GM12864 (cell line): ENCODE measurements at places on chromosomes 13 and 19.

DNA sequence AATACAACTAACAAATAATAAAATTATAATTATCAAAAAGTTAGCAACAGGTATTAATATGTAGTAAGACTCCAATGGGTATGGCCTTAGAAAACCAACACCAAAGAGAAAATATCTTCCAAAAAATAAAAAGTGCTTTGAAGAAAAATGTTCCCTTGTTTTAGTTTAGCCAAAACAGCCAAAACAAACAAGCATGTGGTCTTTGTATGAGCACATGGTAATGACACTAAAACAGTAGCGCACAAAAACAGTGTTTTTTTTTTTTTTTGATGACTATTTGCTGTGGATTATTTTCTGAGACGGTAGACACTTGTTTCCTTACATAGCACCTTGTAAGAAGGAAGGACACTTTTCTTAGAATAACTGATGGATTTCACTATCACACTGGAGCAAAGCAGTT lies 459.3 kb downstream of the ITGBL1 start:
- no peak for DNase-seq

DNA sequence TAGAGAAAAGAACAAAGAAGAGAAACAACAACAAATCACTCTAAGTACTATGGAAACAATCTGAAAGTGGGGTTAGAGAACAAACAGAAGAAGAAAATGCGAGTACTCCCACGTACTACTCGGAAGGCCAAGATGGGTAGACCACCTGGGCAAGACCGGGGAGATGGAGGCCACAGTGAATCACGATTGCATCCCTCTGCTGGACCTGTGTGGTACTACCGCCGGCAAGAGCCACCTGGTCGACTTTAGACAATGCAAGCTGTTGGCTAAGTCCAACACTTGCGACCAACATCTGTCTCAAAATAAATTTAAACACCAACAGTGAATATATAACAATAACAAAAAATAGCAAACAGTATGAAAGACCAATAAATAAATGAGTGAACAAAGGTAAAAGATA lies 45.5 kb upstream of the ZNF91 start:
- no peak for DNase-seq

GRCh38 chr13:113534236-113534860 lies 43.8 kb upstream of the DCUN1D2 start:
- no peak for DNase-seq

DNA sequence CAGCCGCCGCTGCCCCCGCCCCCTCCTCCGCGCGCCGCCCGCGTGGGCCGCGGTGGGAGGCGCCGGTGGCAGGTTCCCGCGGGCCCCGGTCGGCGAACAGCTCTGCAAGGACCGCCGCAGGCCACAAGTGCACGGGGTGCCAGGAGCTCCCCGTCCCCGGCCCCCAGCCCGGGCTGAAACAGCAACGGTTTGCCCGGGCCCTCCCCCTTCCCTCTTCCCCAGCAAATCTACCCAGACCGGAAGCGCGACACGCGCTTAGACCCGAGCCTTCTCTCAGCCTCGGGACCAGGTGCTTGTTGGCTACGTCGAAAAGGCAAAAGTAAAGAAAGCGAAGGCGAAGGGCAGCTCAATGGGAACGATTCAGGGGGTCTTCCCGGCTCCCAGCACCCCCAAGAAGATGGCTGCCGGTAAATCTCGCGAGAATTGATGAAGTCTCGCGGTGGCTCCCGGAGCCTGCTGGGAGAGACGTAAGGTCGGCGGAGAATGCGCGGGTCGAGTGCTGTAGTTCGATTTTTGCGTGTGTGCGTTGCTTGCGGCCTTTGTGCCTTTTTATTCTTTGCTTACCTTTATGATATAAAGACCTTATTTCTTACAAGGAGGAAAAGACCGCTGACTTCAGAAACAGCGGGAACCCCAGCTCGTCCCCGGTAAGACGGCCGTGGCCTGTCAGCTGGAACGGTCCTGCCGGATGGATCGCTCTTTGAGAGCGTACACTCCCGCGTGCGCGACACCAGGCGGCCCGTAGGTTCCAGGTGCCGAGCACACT lies at the start of gene RBM26:
Gene RBM26, minus strand, starts transcription at position 425 of the 766 bp plus-strand sequence. CDS start 481 bp downstream, outside the sequence.
- peak; percentile 90 for DNase-seq

DNA sequence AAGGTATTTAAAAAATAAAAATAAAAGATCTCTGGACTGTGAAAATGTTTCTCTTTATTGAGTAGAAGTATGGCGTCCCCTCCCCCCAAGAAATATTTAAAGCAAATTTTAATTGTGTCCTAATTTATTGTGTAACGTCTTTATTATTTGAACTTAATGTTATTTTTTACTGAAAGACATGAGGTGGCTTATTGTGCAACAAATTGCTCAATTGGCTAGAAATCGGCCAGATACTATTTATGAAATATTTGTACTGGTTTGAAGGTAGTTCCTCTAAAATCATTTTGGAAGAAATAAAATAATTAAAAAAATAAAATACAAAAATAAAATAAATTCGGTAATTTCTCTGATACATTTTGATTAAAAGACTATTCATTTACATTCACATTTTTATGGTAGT lies 162.3 kb downstream of the DACH1 start:
- no peak for DNase-seq

GRCh38 chr19:3987619-3988371 lies 2.5 kb upstream of the EEF2 start:
- DNase-seq = peak; percentile 69

GRCh38 chr19:1261798-1262622 lies 7.1 kb upstream of the CIRBP start:
- no peak for DNase-seq

DNA sequence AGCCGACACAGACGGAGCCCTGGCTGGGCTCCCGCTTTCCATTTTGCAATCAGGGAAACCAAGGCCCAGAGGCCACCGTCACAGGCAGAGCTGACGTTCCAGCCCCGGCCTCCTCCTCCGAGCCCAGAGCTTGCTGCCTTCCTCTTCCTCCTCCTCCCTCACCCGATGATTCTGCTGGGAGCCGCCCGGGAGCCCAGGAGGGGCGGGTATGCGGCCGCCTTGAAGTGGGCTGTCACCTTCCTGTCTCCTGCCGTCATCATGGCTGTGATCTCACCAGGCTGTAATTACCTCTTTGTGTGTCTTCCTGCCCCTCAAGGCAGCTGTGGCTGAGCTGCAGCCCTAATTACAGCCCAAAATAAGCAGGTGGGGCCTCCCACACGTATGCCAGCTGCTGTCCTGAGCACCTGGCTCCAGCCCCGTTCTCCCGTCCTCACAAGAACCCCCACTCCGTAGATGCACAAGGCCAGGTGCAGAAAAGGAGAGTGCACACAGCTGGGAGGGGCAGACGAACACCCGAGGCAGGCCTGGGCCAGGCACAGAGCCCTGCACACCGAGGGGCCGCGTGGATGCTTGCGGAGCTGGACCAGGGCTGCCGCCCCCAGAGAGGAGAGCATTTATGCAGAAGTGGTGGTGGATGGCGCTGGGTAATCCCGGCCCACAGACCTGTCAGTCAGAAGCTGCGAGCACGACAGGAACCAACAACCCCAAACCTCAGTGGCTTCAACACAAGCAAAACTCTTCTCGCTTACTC lies 4.0 kb downstream of the TPGS1 start:
- DNase-seq = no peak

- no peak for DNase-seq
These were observed 6.7 kb upstream of the MYCBP2 start for GRCh38 chr13:77333594-77333993.

- DNase-seq = no peak
These were observed 1.1 kb upstream of the PRAM1 start for GRCh38 chr19:8503510-8503909.

DNA sequence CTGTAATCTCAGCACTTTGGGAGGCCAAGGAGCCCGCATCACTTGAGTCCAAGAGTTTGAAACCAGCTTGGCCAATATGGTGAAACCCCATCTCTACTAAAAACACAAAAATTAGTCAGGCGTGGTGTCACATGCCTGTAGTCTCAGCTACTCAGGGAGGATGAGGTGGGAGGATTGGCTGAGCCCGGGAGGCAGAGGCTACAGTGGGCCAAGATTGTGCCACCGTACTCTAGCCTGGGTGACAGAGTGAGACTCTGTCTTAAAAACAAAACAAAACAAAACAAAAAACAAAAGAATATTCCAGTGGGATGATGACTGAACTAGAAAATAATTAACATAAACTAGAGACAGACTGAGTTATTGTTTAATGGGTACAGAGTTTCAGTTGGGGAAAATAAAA lies 81.7 kb upstream of the ABCC4 start:
- no peak for DNase-seq

DNA sequence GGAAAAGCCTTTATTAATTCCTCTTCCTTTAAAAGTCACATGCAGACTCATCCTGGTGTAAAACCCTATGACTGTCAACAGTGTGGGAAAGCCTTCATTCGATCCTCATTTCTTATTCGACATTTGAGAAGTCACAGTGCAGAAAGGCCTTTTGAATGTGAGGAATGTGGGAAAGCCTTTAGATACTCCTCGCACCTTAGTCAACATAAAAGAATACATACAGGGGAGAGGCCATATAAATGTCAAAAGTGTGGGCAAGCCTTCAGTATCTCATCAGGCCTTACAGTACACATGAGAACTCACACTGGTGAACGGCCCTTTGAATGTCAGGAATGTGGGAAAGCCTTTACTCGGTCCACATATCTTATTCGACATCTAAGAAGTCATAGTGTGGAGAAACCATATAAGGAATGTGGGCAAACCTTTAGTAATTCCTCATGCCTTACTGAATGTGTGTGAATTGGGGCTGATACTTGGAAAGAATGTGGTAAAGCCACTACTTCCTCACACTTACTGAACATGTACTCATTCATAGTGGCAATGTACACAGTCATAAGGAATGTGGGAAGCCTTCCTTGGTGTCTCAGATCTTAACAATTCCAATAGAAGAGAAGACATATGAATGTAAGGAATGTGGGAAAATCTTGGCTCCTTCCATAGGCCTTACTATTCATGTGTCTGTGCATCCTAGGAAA lies 18.8 kb downstream of the ZNF559 start:
- no peak for DNase-seq

DNA sequence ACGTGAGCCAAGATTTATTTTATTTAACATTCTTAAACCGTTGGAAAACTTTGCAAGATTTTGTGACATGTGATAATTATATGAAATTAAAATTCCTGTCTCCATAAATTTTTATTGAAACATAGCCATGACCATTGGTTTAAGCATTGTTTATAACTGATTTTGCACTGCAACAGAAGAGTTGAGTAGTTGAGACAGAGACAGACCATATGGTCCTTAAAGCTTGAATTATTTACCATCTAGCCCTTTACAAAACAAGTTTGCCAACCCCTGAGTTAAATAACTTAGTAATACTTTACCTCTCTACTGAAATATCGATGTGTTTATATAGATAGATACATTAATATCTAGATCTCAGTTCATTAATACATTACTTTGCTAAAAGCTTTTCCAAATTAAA lies 814.1 kb upstream of the GPC6 start:
- DNase-seq = no peak

DNA sequence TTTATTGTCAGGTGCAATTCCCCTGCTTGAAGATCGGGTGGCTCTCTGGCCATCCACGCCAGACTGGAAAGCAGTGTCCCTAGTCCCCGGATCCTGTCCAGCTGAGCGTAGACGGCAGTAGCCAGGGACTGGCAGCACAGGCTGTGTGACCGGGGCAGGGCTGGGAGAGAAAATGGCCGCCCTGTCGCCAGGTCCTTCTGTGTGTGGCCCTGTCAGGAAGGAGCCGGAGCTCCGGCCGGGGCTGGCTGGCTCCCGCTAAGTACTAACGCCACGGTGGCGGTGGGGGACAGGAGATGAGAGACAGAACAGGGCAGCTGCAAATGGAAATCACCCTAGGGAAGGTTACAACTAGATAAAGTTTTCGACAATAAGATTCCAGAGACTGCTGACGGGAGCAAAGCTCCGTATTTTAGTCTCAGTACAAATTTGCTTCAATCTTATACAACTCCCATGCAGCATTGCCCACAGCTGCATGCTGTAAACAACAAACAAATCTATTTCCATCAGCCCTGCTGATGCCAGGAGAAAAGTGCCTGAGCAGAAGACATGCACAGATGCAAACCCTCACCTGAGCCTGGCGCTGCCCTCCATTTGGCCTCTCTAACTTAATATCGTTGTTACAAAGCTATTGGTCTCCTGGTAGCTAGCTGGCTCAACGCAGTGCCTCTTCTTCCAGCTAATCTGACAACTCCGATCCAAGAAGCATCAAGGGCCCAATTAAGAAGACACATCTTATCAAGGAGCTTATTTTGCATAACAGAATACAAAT lies 253.0 kb downstream of the TSHZ3 start:
- DNase-seq = no peak

GRCh38 chr13:26236296-26236695 lies 14.2 kb upstream of the RNF6 start:
- no peak for DNase-seq

- no peak for DNase-seq
These were observed 202.8 kb upstream of the ATXN8OS start for GRCh38 chr13:69904784-69905183.

- DNase-seq = no peak
These were observed 59.6 kb downstream of the WDFY2 start for GRCh38 chr13:51643882-51644281.

GRCh38 chr13:36685927-36686326 lies 12.1 kb downstream of the SERTM1 start:
- no peak for DNase-seq

DNA sequence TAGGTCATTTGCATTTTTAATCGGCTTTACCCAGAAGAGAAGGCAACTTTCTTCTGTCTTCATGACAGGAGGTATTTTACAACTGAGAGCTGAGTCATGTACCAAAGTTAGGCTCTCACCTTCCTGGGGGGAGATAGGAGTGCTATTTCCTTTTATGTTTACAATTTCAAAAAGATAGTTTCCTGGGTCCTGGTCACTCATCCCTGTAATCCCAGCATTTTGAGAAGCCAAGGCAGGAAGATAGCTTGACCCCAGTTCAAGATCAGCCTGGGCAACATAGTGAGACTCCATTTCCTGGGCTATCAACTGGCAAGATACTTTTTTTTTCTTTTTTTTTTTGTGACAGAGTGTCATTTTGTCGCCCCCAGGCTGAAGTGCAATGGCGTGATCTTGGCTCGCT lies 7.6 kb downstream of the LYPD3 start:
- no peak for DNase-seq

GRCh38 chr13:104477261-104477660 lies 1411.0 kb upstream of the SLC10A2 start:
- no peak for DNase-seq

DNA sequence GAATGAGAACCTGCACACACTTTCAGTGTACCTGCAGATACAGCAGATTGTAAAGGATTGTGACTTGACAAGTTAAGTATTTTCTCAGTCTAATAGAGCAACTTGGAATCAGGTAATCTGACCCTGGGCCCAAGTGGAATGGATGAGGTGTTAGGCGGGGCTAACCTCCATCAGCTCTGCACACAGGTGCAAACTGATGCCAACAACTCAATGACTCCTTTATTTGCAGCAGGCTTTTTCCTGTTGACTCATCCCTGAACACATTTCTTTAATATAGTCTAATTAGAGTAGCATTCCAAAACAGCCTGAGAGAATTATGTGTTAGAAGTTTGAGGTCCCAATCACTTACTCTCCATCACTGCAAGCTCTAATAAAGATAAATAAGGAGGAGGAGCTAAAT lies 48.8 kb downstream of the TPT1 start:
- no peak for DNase-seq

DNA sequence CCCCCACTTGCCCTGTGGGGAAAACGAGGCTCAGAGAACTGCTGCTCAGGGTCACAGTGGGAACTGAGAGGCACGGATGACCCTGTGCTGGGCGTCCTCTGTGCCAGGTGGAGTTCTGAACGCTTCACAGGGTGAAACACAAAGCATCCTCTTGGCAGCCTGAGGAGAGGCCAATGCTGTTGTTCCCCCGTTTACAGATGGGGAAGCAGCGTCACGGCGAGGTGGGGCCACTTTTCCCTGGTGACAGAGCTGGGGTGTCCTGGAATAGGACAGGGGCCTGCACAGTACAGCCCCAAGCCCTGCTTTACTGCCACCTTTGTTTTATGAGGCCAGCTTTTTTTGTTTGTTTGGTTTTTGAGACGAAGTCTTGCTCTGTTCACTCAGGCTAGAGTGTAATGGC lies 22.1 kb downstream of the DHX34 start:
- DNase-seq = no peak
